ENCODE measurements at places on chromosomes 12 and 14.

DNA sequence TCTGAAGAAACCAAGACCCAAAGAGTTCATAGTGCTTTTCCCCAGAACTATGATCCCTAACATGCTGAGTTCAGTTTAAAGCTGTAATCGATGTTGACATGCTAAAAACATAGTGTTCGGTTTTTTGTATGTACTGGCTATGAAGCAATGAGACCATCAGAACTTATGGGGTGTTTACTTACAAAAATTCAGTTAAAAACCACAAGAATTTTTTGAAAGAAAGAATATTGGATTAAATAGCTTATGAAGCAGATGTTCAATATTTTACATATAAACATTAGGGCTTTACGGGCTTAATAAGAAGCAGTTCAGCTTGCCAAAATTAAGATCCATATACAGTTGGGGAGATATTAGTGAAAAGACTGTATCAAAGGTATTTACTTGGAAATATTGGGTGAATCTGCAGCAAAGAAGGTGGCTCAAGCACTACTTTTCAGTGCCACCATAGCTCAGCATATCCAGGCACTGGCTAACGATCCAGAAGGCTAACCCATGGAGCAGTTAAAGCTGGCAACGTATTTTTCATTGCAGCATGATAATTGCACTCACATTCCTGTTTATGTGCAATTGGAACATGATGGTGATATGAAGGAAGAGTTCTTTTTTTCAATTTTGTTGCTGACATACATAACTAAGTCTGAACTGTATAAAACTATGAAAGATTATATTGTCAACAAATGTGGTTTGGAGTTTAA is 125.9 kb downstream of the EFCAB11 start:
- no peak for DNase-seq

- no peak for DNase-seq
These were observed 332.6 kb downstream of the GLT1D1 start for GRCh38 chr12:129185855-129186254.

- no peak for DNase-seq
These were observed 124.6 kb upstream of the FRMD6 start for GRCh38 chr14:51527073-51527472.

- DNase-seq: no peak
These were observed 198.9 kb downstream of the CACNA1C start for GRCh38 chr12:2251526-2252209.

Data from stimulated activated naive CD8-positive, alpha-beta T cell treated with anti-CD3 and anti-CD28 coated beads, Interleukin-15, Interleukin-2, amounts not matched to agents 100 U/mL and 50 U/mL, for 24 hours (primary cell).